ENCODE measurements at places on chromosomes 5 and 9. TPM values are rescaled to one million over a fixed set of nuclear protein-coding genes. Genes with fewer than 3 reads are reported as not detected.
A peak's percentile ranks its signal among the peaks of the same experiment; 100 is the strongest.

DNA sequence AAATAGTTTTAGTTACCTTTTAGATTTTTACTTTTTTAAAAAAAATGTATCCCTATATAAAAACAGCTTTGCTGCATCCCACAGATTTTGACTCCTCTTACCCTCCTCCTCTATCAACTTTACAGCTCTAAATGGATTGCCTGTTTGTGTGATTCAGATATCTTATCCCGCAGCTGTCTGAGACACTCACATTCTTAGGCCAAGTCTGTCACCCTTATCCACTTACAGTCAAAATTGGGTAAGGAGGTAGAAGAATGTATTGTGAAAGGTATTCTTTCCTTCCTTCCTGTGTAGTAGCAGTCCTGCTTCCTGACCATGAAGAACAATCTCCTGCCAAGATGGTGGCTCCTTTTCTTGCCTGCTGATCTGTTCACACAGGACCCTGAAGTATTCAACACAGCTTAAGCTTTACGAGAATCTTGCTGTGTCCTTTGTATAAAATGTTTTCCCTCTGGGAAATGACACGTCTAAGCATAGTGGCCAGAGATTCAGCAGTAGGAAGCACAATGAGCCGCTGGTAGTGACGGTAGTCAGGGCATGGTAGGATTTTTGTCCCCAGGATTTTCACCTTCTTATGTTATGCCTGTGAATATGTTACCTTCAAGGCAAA, 67.7 kb upstream of the ST8SIA4 start:
- DNase-seq: no peak

- peak; percentile 29 for DNase-seq
These were observed 46.2 kb downstream of the PCA3 start for GRCh38 chr9:76810377-76810957.

Gene IFNB1
- total RNA-seq: not detected

DNA sequence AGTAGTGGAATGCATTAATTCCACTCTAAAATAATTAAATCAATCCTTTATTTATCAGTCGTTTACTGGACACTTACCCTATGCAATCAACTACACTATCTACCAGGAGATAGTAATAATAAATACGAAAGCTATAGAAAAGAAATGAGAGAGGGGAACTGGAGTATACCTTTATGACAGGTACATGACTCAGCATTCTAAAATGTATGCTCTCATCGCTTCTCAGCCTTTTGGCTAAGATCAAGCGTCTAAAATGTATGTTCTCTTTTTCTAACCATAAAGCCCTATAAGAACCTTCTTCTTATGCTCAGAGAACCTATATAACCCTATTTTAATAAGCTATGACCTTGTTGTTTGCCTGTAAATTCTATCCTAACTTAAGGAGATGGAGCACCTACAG, 753.9 kb upstream of the DMAC1 start:
- DNase-seq: no peak

Gene FAM170A
- not detected for total RNA-seq
